Colonic mucosa (tissue), 4 donors: ENCODE measurements at places on chromosomes 5 and 9. TPM values are rescaled to one million over a fixed set of nuclear protein-coding genes. Genes with fewer than 3 reads are reported as not detected.

DNA sequence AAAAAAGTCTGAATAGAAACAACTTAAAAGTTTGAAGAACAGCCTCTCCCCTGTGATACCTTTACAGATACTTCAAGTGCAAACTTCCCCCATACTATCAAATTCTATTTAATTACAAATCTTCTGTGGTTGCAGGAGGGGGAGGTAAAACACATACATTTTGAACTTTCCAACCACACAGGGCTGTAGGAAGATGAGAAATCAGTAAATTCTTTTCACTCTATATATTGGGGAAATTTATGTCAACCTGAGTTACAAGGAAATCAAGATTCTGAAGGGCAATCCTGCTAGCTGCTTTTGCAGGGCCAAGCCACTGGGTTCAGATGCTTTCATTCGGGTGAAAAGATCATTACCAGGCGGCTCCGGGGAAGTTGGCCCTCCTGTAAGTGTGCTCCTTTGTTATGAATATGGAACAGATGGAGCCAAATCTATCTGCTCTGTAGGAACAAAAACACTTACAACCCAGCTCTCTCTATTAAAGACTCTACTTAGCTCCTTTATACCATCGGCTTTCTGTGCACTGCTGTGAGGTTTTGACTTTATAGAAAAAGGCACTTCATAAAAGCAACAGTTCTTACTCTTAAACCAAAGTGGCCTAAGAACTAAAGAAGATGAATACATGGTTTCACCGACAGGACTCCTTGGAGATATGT lies 269.1 kb downstream of the EFNA5 start:
- no peak for DNase-seq

DNA sequence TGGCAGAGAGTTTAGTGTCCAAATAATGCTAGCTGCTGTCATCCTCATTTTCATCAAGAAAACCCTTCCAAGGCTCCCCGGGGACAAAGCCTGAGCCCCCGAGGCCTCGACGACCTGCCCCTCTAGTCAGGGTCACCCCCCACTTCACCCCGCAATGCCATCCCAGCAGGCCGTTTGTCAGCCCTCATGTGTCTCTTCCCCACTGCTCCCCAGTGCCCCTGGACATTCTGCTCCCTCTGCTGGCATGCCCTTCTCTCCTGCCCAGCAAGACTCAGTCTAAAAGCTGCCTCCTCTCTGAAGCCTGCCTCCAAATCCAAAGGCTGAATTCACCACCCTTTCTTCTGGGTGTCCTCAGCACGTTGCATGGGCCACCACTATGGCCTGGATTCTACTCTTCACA lies 59.3 kb downstream of the PAX5 start:
- no peak for DNase-seq

- no peak for DNase-seq
Observed at GRCh38 chr9:7154003-7154619, 396.3 kb downstream of the KDM4C start.

DNA sequence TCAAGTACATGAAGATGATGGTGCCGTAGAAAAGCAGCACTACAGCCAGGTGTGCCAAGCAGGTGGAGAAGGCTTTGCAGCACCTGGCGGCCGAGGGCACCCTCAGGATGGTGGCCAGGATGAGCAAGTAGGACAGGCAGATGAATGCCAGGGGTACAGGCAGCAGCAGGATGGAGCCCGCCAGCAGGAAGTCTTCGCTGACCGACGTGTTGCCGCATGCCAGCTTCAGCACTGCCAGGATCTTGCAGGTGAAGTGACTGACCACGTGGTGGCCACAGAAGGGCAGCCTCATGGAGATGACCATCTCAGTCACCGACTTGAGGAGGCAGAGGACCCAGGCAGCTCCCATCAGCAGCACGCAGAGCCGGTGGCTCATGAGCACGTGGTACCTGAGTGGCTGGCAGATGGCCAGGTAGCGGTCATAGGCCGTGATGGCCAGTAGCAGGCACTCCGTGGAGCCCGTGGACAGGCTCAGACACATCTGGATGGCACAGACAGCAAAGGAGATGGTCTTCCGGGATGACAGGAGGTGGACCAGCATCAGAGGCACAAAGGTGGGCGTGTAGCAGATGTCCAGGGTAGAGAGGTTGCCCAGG lies 482 bp downstream of the OR13J1 start:
- no peak for DNase-seq

- no peak for DNase-seq
Observed at GRCh38 chr9:113215132-113215531, 5.9 kb downstream of the FKBP15 start.

DNA sequence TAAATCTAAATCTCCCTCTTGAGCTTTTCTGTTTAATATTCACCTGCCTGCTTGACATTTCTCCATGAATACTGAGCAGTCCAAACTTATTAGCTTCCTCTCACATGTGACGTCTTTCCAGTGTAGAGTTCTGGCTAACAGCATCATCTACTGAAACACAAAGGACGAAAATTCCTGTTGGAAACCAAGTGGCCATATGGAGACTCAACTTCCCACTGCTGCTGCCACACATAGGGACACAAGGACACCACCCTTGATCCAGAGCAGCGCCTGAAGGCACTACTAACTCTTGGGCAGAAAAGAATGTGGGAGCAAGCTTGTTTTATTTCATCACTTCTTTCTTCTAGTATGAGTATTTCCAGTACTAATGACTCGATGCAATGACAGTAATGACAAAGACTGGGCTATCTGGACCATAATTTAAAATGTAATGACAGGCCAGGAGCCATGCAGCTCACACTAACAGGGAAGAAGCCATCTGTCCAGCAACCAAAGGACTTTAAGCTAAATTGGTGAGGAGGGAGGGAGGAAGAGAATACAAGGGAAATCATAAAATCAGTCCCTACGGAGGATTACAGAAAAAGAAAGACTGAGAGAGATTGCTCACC lies 19.2 kb downstream of the RNF130 start:
- no peak for DNase-seq

DNA sequence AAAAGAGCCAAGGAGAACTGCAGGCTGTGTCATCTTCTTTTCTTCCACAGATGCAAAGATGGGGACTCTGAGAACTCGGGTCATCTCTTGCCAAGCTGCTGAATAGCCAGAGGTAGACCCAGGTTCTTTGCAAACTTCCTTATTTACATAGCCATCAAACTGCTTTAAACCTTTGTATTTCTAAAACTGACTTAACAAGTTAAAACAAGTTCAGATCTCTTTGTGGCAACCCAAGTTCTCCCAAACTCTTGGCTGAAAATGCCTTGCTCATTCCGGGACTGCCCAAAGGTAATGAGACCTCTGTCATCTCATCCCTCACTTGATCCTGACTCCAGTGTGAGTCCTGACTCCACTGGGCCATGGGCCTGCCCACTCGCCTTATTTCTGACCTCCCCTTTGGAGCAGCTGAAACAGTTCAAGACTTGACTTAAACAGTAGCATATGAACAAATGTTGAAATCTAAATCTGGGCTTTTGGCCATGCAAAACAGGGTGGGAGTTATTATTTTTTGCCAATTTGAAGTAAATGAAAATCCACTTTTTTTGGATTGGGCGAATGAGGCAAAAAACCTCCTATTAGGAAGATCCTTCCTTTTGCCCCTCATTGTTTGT lies 50.6 kb downstream of the FBXL7 start:
- no peak for DNase-seq

GRCh38 chr9:136984464-136985026 lies 1.8 kb downstream of the LCNL1 start:
- no peak for DNase-seq

DNA sequence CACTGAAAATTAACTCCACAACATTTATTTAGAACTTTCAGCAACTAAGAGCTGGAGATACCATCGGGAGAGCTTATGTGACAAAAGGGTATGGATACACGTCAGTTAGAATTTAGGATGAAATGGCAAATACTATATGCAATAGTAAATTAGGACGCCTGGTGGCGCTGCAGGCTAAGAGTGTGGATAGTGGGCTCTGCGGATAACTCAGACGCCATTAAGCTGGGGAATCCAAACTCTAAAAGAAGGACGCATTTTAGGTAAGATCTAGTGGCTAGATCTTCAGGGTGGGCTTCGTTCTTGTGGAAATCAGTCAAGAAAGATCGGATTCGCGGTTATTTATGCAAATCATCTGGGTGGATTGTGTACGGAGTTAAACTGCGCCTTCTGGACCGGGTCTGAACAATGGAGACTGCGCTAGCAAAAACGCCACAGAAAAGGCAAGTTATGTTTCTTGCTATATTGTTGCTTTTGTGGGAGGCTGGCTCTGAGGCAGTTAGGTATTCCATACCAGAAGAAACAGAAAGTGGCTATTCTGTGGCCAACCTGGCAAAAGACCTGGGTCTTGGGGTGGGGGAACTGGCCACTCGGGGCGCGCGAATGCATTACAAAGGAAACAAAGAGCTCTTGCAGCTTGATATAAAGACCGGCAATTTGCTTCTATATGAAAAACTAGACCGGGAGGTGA lies at the start of gene PCDHB5:
TSS of gene PCDHB5 (plus strand) at position 177 of the 688 bp plus-strand sequence. CDS start at position 406, 229 bp downstream.
- no peak for DNase-seq

GRCh38 chr9:136197930-136198604 lies 6.9 kb downstream of the LHX3 start:
- DNase-seq = no peak

DNA sequence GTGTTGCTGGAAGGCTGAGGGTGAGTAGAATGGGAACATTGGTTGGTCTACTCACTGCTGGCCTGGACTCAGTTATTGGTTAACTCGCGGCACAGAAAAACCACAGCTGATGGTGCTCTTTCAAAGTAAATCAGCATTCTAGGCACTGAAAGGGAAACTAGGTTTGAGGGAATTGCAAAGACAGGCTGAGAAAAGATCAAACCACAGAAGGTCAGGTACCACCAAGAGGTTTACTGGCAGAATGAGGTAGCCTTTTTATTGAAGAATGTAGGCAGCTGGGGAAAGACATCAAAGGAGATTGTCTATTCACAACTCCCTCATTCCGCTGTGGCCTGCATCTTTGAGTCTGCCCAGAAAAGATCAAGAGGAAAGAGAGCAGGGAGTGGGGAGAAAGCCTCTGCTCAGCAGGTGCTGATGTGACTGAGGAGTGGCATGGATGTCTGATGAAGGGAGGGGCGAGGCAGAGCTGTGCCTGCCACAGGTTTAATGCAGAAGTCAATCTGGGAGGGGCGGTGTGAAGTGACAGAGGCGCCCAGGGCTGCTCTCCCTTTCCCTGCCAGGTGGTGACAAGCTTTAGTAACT lies 255.5 kb downstream of the MAN2A1 start:
- DNase-seq = no peak

GRCh38 chr9:127333221-127334064 lies 63.5 kb upstream of the SLC2A8 start:
- no peak for DNase-seq

DNA sequence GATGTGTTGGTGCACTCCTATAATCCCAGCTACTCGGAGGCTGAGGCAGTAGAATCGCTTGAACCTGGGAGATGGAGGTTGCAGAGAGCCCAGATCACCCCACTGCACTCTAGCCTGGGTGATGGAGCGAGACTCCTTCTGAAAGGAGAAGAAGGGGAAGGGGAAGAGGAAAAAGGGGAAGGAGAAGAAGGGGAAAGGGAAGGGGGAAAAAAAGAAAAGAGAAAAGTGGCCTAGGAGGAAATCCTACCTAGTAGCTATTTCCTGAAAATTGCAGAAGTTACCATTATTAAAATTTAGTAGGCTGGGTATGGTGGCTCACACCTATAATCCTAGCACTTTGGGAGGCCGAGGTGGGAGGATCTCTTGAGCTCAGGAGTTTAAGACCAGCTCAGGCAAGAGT lies 67.4 kb downstream of the ARRDC3 start:
- no peak for DNase-seq

DNA sequence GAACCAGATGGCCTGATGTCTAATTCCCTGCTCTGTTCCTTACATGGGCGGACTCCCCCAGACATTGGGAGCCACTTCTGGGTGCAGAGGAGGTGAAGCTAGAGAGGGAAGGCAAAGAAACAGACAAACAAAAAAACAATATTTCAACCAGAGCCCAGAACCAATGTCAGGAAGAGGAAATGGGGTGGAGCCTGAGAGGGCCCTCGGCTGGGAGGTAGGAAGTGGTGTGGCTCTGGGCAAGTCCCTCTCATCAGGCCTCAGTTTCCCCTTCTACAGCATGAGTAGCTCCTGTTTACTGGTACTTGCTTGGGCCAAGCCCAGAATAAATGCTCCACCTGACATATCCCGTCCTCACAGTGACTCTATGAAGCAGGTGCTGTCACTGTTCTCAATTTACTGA lies 11.1 kb downstream of the SH2D3C start:
- no peak for DNase-seq

GRCh38 chr5:143051244-143052058 lies 281.3 kb downstream of the ARHGAP26 start:
- no peak for DNase-seq

GRCh38 chr5:149317281-149318048 lies 27.8 kb upstream of the GRPEL2 start:
- peak; percentile 41 for DNase-seq

GRCh38 chr9:83024506-83025125 lies 38.3 kb downstream of the RASEF start:
- no peak for DNase-seq

DNA sequence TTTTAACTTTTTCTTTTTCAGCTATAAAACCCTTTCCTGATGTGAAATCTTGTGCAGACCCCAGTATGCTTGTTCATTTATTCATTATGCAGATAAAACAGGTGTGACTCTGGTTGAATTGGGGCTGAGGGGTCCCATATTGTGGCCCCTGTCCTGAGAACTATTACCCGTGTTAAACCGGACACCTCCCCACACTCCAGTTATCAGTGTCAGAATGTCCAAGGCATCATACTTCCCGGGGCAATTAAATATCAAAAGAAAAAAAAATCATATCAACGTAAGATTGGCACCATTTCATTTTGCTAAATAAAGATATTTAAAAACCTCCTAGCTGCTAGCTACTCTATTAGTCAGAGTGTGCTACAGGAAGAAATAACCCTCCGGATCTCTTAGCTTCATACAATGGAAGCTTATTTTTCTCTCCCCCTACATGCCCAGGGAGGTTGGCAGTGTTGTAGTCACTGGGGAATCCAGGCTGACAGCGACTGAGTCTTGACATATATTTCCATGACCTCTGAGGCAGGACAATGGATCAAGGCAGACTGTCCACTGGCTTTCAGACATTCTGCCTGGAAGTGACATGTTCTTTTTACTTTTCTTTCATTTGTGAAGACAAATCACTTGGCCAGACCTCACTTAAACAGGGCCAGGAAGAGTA lies 170.0 kb downstream of the SEC61B start:
- no peak for DNase-seq

DNA sequence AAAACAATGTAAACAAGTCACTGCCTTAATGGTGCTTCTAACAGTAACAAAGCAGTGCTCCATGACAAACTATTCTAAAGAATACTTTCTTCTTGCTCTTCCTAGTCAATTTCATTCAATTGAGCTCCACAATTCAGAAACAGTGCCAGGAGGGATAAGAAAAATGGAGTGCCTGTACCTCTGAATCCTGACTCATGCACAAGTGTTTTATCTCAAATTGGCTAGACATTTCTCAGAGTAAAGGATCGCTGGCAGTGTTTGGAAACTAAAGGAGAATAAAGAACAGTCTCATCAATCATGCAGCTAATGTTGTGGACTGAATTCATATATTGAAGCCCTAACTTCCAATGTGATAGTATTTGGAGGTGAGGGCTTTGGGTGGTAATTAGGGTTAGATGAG lies 27.6 kb downstream of the SLC25A51 start:
- no peak for DNase-seq

GRCh38 chr9:133906218-133906617 lies 85.9 kb downstream of the VAV2 start:
- DNase-seq = no peak

PCDHGB5 gene
- 2.1 TPM for total RNA-seq

TEK gene
- total RNA-seq = 1.6 TPM

PCDHB2 gene
- 0.40 TPM for total RNA-seq

PAPPA gene
- 0.99 TPM for total RNA-seq

SLCO6A1 gene
- not detected for total RNA-seq

CDK9 gene
- 77.7 TPM for total RNA-seq

CBY3 gene
- not detected for total RNA-seq

CDH9 gene
- total RNA-seq = not detected

CDKN2B gene
- total RNA-seq = 76.6 TPM
